ENCODE measurements at places on chromosomes 4 and X. TPM values are rescaled to one million over a fixed set of nuclear protein-coding genes. Genes with fewer than 3 reads are reported as not detected.

SPP1 gene
- 200 TPM for total RNA-seq

AFP gene
- 0.91 TPM for total RNA-seq

CXCR3 gene
- total RNA-seq: not detected

PNCK gene
- total RNA-seq: 0.16 TPM

SLC10A3 gene
- 42.3 TPM for total RNA-seq

SLC26A1 gene
- 0.60 TPM for total RNA-seq

CPZ gene
- total RNA-seq: 0.17 TPM

IL1RAPL1 gene
- total RNA-seq: not detected

RBMXL3 gene
- total RNA-seq: not detected

NLRP2B gene
- total RNA-seq: not detected

MAB21L2 gene
- not detected for total RNA-seq

LANCL3 gene
- not detected for total RNA-seq

MAPK10 gene
- 0.43 TPM for total RNA-seq

WAS gene
- total RNA-seq: 0.27 TPM

GAGE2A gene
- not detected for total RNA-seq

SLC9B1 gene
- total RNA-seq: not detected

SSX1 gene
- total RNA-seq: not detected

L1CAM gene
- total RNA-seq: 18.2 TPM

TEX13D gene
- not detected for total RNA-seq
